ENCODE measurements at places on chromosomes 16 and 17. TPM values are rescaled to one million over a fixed set of nuclear protein-coding genes. Genes with fewer than 3 reads are reported as not detected.

FBXW10B gene
- total RNA-seq: not detected

GP1BA gene
- total RNA-seq: not detected

MEIOC gene
- total RNA-seq: not detected

AGRP gene
- total RNA-seq: not detected

KIF19 gene
- 1.8 TPM for total RNA-seq

CCL8 gene
- 0.13 TPM for total RNA-seq

SOCS7 gene
- 7.7 TPM for total RNA-seq

DNA sequence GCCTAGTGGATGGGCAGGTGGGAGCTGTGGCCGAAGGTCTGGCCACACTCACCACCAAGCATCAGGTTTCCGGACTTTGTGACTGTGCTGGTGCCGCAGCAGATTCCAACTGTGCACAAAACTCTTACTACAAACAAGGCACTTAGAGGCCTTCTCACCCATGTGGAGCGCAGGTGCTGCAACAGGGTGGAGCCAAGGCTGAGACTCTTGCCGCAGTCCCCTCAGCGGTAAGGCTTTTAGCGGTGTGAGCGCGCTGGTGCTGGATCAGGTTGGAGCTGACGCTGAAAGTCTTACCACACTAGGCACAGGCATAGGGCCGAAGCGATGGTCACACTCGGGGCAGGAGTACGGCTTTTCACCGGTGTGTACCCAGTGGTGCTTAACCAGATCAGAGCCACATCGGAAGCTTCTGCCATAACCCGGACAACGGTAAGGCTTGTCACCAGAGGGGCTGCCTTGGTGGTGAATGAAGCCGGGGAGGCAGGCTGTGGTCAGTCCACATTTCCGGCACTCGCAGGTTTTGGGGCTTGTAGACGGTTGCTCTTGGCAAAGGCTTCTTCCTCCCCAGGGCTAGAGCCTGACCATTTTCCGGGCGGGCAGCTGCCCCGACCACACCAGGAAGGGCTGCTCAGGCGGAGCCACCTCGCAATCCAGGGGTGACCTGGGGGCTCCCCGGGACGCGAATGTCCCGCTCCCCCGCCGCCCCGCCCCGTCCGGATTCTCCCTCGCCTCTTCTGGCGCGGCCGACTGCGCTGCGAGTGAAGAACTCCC, 1.0 kb upstream of the ARMC5 start:
- DNase-seq: no peak

- DNase-seq: no peak
Observed at GRCh38 chr17:33684735-33685134, 391.6 kb upstream of the ASIC2 start.

GRCh38 chr16:54594601-54595391, 308.2 kb upstream of the IRX3 start:
- DNase-seq: no peak

DNA sequence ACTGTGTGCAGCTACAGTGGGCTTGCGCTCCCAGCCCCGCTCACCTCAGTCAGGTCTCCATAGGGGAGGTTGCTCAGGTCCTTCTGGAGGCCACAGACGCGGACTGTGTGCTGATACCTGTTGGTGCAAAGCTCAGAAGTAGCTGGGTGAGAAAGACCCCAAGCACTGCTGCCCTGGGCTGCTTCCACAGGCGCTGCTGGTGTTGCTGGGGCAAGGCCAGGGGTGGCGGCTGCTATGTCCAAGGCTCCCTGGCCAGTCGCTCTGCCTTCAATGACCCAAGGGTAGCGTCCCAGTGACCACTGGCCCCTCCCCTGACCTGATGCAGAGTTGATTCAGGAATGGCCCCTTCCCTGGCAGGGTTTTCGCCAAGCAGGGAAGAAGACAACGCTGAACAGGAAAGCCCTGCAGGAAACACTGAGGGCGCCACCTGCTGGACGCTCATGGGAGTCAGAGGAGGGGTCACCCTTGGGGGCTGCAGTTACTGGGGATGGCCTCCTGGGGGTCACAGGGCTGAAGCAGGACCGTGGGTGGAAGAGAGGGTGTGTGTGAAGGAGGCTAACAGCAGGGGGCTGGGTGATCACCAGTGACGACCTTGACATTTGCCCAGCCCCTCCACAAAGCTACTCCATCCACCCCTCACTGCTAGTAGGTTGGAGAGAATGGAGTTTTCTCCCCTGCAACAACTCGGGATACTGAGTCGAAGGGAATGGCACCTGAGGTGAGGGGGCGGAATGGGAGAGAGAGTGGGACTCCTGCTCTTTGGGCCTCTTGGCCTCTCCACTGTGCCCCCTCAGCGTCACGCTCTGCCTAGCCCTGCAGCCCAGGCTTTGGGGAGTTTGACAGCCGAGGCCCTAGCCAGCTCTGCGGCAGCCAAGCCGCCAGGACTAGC, 38.3 kb downstream of the ABCC12 start:
- peak; percentile 50 for DNase-seq

DNA sequence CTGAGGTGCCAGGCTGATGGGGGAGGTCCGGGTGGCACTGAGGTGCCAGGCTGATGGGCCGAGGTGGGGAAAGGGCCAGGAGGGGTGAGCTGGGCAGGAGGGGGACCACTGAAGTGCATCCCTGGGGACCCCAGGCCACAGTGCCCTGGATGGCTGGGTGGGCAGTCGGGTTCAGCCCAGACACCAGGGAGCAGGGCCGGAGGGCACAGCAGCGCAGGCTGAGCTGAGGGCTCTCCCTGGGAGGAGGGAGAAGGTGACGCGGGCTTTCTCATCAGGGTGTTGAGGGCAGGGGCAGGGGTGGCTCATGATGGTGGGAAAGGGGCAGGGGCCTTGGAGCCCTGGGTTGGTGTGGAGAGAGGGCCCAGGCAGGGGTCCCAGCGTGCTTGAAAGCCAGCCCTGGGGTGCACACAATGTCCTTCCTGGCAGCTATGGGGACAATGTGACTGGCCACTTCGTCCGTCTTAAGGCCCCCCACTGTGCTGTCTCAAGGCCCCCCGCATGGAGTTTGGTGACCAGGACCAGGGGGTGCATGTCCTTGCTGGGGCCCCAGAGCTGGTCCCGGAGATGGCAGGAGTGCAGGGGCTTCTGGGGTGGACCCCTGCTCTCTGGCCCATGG, 16.0 kb downstream of the CD7 start:
- no peak for DNase-seq

DNA sequence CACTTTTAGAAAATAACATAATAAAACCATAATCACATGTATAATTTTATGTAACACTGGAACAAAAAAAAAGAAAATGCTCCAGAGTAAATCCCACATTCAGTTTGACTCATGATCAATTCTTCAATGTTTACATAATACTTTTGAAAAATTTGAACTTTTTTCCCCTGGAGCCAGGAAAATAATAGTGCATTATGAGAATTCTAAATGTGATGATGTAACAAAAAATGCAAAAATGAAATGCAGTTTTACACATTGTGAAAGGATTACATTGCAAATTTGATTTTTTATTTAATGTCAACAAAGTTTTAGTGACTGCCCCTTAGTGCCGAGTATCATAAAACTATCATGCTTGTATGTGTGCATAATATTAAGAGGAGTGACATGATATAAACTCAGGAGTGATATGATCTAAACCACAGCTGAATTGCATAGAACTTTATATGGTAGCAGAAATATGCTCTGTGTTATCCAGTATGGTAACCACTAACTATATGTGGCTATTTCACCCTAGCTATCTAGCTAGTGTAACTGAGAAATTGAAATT, 238.2 kb downstream of the CDH8 start:
- no peak for DNase-seq

GRCh38 chr17:5651348-5651747, 67.0 kb upstream of the NLRP1 start:
- no peak for DNase-seq

DNA sequence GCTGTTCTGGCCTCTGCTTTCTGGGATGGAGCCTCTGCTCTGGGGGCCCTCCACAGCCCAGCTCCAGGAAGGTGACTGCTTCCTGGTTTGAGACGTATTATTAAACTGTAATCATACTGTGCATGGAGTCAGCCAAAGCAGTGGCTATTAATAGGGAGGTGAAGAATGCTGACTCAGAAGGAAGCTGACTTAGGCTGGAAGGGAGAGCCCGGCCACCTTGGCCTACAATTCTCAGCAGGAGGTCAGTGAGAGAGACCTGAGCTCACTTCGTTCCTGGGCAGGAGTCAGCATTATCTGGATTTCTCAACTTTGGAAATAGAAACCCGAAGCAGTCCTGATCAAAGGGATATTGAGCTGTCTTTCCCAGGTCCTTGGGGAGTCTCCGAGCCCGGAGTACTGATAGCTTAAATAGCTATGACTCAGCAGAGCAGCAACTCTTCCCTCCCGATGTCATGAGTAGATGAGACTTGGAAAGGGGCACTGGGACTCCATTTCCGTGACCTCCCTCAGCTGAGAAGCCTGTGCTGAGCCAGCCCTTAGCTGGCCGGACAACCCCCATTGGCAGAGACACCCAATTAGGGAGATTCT, 91.8 kb downstream of the YPEL2 start:
- no peak for DNase-seq

GRCh38 chr16:1643521-1643920, 31.4 kb downstream of the CRAMP1 start:
- no peak for DNase-seq

- DNase-seq: no peak
Observed at GRCh38 chr17:80825471-80826345, 165.9 kb upstream of the CHMP6 start.

DNA sequence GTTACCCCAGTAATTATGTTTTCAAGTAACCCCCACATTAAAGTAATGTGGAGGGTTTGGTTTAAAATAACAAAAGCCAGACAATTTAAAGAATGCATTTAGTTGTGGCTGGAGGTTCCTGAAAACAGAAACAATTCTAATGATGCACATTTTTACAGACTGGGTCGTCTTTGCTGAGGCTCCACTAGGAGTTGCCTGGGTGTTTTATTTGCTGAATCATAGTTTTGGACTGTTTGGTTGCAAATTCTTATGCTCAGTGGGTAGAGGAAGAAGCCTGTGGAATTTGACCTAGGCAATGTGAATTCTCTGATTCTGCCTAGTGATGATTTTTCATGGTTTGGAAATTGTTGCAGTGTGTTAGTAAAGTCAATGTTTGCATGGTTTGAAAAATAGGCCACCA, 16.3 kb downstream of the SHISA9 start:
- DNase-seq: no peak

- DNase-seq: no peak
Observed at GRCh38 chr17:41151525-41151924, 1.9 kb upstream of the KRTAP4-5 start.

- peak; percentile 87 for DNase-seq
Observed at GRCh38 chr16:79601931-79602627, 1.5 kb upstream of the MAF start.

GRCh38 chr16:30731411-30731810, 16.8 kb upstream of the PHKG2 start:
- DNase-seq: no peak

DNA sequence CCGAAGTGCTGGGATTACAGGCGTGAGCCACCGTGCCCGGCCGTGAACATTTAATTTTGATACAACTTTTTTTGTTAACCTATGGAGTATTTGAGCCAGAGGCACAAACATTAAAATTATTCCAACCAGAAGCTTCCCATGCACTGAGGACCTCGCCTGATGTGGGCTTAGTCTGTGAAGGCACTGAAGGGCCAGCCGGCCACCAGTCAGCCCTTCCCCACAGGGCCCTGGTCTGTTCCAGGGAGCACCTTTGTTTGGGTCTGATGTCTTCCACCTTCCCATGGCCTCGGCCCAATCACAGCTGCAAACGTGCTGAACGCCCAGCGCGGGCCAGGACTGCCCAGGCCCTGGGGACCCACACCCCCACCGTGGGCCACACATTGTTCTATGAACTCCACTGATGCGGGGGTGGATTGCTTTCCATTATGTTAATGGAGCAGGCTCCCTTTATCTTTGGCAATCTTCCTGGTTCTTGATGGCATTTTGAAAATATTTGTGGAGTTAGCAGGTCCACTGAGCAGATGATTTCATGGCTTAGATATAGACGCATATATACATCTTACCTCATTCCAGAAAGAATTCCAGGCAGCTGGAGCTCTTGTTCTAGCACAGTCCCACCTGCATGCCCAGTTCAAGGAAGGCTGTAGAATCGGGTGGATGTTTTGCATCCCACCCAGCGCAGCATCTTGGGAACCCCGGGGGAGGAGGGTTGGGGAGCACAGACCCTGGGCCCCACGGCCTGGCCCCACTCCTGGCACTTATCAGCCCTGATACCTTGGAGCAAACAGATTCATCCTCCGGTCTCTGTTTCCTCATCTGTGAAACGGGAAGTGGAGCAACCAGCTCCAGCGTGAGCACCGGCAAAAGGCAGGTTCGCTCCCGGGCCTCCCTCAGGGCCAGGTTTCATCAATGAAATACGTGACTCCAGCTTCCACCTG, 14.5 kb downstream of the SPIRE2 start:
- peak; percentile 78 for DNase-seq

DNA sequence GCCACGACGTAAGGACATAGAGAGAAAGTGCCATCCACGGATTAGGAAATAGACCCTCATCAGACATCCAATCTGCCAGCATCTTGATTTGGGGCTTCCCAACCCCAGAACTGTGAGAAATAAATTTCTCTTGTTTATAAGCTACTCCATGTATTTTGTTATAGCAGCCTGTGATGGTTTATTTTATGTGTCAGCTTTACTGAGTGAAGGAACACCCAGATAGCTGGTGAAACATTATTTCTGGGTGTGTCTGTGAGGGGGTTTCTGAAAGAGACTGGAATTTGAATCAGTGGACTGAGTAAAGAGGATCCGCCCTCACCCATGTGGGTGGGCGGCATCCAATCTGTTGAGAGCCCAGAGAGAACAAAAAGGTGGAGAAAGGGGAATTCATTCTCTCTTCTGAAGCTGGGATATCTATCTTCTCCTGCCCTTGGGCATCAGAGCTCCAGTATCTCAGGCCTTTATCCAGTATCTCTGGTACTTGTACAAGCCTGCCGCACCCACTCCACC, 131.5 kb upstream of the ANKFN1 start:
- DNase-seq: no peak

GRCh38 chr17:57121308-57122042, 36.4 kb downstream of the AKAP1 start:
- no peak for DNase-seq

DNA sequence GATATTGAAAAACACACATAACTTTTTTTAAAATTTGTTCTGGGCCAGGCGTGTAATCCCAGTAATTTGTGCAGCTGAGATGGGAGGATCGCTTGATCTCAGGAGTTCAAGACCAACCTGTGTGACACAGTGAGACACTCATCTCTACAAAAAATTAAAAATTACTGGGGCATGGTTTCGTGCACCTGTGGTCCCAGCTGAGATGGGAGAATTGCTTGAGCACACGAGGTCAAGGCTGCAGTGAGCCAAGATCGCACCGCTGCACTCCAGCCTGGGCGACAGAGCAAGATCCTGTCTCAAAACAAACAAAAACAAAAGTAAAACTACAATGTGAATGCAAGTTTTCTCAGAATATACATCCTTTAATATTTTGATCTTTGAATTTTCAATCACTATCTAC, 15.1 kb downstream of the C16orf54 start:
- DNase-seq: no peak

DNA sequence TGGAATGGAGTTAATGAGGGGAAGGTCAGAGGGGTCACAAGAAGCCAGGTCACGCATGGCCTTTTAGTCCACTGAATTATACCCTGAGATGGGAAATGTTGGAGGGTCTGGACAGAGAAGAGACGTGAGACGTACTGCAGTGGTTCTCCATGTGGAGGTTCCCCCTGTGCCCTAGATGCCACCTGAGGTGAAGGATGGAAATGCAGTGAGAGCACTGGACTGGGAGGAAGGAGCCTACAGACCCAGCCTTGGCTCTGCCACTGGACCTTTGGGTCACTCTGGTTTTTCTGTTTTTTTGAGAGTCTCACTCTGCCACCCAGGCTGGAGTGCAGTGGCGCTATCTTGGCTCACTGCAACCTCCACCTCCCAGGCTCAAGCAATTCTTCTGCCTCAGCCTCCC, 1.8 kb upstream of the PLSCR3 start:
- no peak for DNase-seq

Measured in dermis microvascular lymphatic vessel endothelial cell (primary cell).